ENCODE measurements at places on chromosomes 2 and 18.

- no peak for DNase-seq
Measured at GRCh38 chr2:33897741-33898140, 298.6 kb upstream of the FAM98A start.

- no peak for DNase-seq
Measured at GRCh38 chr2:100408104-100408503, 9.4 kb downstream of the CHST10 start.

- no peak for DNase-seq
Measured at GRCh38 chr2:176468457-176469113, 199.3 kb downstream of the MTX2 start.

- DNase-seq = no peak
Measured at GRCh38 chr2:173462892-173463840, 108.5 kb downstream of the CDCA7 start.

- no peak for DNase-seq
Measured at GRCh38 chr2:35891936-35892335, 463.6 kb upstream of the CRIM1 start.

GRCh38 chr2:5959836-5960820, 267.9 kb downstream of the SOX11 start:
- no peak for DNase-seq

- no peak for DNase-seq
Measured at GRCh38 chr2:142065156-142065555, 65.7 kb downstream of the LRP1B start.

DNA sequence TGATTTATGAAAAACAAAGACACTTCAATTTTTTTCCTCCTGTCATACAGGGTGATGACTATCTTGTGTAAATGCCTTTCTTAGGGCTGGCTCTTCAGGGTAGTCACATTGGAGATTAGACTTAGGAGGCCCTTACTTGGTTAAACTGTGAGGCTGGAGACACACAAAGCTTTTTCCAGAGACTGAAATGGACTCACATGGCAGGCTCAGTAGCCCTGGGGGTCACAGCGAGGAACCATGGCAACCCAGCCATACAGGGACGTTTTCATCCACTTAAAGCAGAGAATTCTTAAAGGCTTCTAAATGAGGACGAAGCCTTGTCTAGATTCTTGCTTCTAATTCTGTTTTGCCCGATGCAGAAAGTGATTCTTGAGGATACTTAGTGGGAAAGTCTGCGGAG, 57.3 kb upstream of the ZDBF2 start:
- DNase-seq = no peak

- DNase-seq = no peak
Measured at GRCh38 chr2:176085861-176086771, 2.4 kb upstream of the EVX2 start.

GRCh38 chr2:21727101-21727500, 603.3 kb downstream of the TDRD15 start:
- DNase-seq = no peak

DNA sequence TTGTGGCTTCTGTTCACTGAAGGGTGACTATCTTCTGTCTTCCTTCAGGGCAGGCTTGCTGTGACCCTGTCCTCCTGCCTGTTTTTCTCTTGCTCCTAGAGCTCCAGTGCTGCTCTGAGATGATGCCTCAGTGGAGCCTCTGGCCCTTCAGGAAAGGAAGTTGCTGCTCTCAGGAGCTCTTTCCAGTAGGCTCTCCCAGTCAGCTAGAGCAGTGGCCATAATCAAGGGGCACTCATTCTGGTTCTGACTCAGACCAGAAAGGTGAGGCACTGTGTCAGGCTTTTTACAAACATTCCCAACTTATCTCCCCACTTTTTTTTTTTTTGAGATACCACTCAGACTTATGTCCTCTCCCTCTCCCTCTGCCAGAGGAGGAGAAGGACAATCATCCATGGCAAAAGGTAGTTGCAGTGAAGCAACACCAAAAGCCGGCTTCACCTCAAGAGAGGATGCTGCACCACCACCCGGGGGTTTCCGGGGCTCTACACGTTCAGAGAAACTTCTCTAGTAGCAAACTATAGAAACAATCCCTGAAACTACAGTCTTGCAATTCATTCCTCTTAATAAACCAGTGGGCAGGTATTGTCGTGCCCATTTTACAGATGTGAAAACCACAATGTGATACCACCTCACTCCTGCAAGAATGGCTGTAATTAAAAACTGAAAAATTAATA, 115.4 kb downstream of the ACTR3 start:
- DNase-seq = no peak

DNA sequence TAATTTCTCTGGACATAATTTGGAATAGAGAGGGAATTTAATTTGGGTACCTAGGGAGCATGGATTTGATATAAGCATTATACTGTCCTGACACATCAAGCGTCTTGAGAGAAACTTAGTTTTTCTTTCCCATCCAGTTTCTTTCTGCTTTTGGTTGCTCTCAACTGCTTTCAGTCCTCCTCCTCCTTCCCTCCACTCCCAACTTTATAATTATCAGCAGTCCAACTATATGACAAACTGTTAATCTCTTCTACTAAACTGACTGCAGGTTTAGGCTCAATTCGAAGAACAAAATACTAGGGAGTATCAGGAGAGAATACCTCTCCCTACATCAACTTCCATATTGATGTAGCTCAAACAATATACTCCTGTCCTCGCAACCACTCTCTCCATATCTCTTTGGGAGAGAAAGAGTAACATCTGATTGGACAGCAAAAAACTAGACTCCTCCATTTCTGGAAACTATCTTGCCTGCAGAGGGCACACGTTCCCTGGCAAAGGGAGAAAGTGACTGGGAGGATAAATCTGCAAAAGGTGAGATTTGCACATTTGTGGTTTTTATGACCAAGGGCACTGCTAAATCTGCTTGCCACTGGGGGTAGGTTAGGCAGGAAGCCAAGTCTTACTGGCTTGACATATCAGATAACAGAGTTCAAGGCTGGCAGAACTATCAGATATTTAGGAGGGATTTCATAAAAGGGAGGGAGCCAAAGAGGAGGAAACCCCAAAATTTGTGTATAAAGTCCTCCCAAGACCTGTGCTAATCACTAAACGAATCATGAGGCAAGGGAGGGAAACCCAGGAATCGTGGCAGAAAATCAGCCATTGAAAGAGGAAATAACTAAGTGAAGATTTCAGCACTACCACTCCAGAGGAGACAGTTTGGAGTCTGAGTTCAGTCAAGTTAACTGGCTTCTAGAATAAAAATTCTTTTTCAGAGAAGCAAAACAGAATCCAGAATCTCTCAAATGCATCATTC, 40.0 kb downstream of the ICA1L start:
- DNase-seq = no peak

DNA sequence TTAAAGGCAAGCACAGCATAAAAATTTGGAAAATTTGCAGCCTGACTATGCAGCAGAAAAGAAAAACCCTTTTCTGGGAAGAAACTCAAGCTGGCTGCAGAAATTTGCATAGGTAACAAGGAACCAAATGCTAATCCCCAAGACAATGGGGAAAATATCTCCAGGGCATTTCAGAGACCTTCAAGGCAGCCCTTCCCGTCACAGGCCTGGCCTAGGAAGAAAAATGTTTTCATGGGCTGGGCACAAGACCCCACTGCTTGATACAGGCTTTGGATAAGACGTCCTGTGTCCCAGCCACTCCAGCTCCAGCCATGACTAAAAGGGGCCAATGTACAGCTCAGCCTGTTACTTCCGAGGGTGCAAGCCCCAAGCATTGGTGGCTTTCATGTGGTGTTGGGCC, 717.6 kb downstream of the TDRD15 start:
- DNase-seq = no peak

DNA sequence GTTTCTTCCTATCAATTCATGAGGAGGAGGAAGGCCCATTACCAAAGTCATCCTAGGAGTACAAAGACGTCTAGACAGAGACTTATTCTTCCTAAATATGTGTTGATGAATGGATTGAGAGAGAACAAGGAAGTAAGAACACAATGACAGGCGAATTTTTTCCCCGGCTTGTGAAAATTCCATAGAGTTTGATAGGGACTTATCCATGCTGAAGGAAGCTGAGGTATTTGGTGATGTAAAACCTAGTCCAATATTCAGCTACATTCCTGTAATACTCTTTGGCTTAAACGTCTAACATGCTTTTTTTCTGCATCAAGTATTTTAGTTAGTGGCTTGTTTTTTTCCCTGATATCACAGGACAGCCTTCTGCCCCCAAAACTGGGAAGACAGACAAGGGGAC, 121.9 kb upstream of the MYT1L start:
- no peak for DNase-seq

DNA sequence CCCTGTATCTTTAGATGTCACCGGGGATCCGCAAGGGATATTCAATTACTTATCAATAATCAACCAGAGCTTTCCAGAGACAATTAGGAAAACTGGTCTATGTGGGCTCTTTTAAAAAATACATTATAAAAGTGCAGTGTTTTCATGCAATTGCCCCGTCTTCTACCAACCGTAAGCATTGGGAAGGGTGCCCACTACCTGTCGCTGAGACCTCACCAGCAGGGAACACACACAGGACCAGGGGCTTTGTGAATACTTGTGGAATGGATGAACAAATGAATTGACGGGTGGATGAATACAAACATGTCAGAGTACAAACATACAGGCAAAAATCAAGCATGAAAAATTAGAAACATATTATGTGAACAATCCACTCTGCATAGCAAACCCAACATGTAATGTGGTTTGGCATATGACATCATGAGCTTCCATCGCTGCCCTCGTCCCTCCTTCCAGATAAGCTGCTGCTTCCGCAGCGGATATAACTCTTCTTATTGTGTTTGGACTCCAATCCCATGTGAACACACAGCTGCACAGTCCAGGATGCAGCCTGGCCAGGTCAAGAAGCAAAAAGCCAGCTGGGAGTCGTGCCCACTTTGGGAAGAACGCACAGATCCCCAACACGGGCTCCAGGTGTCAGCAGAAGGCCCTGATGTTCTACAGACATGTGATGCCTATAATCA, 5.3 kb downstream of the FHL2 start:
- no peak for DNase-seq

- no peak for DNase-seq
Measured at GRCh38 chr2:204604061-204604460, 58.8 kb downstream of the PARD3B start.

DNA sequence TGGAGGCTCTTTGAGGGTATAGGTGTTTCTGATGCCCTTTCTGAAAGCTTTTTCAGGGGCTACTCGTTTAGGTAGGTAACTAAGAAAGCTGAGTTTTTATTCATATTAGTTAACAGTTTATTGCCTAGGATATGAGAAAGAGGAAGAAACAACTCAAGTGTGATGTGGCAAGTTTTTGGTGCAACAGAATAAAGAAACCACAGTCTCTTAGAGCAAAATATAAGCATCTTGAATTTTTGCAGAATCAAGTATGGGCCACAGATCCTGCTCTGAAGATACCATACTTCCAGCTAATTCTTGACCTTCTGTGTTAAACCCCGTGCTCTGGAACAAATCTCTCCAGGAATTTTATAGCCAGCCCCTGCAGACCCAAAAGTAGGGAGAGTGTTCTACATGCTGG, 147.7 kb upstream of the SLC1A4 start:
- DNase-seq = no peak

DNA sequence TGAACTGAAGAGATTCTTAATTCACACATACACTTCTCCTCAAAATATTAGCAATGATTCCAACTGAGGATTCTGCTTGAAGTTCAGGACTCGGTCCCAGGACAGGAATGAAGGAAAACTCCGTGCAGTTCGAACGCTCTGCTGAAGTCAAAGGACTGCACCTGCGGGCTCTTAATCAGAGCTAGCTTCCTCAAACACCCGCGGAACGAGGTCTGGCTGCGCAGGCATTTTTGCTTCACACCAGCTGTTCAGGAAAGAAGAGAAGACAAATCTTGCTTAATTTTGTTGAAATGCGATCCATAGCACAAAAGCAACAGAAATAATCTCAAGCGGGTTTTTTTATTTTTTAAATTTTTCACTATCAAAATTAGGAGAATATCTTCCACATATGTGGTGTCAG, 175.6 kb downstream of the LAMA1 start:
- DNase-seq = no peak

GRCh38 chr18:12744103-12744502, 41.3 kb downstream of the PSMG2 start:
- no peak for DNase-seq

Measured in activated CD4-positive, CD25-positive, alpha-beta regulatory T cell treated with anti-CD3 and anti-CD28 coated beads, Interleukin-2, amount 50 U/mL, for 72 hours (primary cell).